ENCODE measurements at places on chromosomes 3 and 15.

DNA sequence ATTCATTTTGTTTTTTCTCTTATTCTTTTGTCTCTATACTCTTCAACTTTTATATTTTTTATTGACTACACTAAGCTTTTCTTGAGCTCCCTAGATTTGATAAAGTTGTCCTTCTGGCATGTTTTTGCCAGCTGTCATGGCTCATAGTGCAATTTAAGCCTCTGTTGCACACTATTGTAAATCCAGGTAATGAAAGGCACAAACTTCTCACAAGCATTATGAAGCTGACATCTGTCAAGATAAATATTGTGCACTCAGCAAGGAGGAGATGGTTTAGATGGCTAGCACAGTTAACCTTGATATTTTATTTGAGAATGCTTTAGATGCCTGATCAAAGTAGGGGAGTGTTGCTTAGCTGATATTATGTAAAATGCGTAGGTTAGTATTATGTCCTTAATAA lies 1280.9 kb downstream of the NSUN3 start:
- DNase-seq, result no peak

GRCh38 chr15:62063825-62064635 lies 2.7 kb upstream of the C2CD4A start:
- DNase-seq, result no peak

GRCh38 chr15:99536422-99537040 lies 29.3 kb upstream of the MEF2A start:
- DNase-seq, result no peak

DNA sequence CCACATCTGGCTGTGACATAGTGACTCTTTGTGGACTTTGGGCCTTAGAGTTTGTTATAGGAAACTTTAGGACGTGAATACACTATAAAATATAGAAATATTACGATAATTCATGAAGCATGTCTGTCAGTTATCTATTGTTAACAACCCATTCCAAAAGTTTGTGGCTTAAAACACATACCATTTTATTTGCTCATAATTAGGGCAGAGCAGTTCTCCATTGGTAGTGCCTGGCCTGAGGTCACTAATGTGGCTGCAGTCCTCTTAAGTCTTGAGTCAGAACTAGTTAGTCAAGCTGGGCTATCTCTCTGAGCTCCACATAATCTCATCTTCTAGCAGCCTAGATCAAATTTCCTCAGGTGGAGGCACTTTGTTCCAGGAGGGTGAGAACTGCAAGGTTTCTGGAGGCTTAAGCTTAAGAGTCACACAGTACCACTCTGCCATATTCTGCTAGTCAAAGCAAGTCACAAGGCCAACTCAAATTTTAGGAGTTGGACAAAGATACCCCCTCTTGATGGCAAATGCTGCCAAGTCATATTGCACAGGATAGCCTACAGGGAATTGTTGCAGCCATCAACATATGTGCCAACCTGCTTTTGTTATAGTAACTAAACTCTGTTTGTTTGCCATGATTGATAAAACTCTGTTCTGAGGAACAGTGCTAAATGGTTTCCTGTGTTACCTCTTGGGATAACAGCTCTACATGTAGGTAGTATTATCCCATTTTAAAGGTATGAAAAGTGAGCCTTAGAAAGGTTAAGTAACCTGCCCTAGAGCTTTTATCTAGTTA lies 8.7 kb downstream of the ATXN7 start:
- no peak for DNase-seq

GRCh38 chr3:190205739-190206138 lies 85.0 kb upstream of the P3H2 start:
- DNase-seq, result no peak

GRCh38 chr3:126997455-126998038 lies 14.6 kb downstream of the PLXNA1 start:
- DNase-seq, result no peak

- no peak for DNase-seq
These were observed 17.0 kb downstream of the TMEM62 start for GRCh38 chr15:43150191-43150929.
